ENCODE measurements at places on chromosomes 3 and 15.

DNA sequence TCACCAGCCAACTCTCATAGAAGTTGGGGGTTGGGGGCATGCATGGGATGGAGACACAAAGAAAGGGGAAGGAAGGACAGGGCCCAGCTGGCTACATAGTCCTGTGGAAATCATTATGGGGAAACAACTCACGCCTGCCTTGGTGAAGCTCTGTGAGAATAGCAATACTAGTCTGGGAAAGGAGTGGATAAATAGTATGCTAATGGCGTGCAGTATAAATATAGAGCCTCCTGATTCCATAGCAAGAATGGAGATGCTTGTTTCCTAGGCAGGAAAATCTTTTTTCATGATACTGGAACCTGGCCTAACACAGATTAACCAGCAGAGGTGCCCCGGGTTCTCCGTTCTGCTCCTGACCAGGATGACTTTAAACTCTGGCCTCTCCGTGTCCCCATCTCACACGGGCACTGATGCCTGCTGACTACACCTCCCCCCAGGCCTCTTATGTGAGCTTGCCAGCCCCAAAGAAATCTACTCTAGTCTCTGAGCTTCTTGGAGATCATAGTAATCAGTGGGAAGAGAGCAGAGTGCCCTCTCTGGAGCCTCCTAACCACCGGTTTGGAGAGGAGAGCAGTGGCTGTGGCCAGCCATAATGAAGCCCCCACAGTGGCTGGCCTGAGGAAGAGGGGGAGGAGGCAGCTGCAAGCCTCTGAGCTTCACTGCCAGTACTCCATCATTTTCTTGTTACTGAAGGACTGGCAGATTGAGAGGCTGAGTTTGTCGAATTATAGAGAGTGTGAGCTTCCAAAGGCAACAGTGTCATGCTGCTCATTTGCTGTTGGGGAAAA, 355.0 kb upstream of the SEMA6D start:
- no peak for DNase-seq

DNA sequence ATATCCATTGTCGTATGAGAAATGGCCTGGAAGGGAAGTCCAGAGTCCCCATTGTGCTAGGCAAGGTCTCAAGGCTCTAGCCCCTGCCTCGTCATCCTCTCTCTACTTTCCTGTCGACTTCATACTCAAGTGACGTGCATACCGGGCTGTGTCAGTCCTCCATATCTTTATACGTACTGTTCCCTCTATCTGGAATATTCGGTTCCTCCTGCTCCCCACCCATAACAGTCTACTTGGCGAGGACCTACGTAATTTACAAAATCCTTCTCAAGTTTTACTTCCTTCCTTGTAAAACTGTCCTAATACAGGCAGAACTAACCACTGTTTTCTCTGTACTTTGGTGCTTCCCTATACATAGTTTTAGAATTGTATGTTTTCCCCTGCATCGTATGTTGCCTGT, 2.2 kb upstream of the ALPK3 start:
- DNase-seq, result no peak

GRCh38 chr3:24296441-24297205, 198.0 kb downstream of the THRB start:
- no peak for DNase-seq

GRCh38 chr3:151765685-151766084, 32.0 kb downstream of the AADACL2 start:
- no peak for DNase-seq

DNA sequence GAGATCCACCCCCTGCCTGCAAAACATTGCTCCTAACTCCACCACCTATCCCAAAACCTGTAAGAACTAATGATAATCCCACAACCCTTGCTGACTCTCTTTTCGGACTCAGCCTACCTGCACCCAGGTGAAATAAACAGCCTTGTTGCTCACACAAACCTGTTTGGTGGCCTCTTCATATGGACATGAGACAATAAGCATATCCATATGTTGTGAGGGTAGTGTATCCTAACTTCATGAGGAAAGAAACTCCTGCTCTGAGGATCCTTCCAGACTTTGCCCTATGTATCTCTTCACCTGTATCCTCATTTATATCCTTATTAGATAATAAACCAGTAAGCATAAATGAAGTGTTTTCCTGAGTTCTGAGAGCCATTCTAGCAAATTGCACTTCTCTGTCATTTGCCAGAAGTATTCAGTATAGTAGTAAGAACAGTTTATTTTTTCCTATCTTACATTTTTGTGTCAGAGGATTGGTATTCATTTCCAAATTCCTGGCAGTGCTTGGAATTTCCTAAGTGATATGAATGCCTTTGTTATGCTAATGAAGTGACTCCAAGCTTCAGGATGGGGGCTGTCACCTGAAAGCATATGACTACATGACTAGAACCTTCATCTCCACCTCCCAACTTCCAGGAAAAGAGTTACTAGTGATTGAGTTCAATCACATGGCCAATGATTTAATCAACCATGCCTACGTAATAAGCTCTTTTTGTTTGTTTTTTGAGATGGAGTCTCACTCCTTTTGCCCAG, 30.2 kb downstream of the TTBK2 start:
- no peak for DNase-seq

DNA sequence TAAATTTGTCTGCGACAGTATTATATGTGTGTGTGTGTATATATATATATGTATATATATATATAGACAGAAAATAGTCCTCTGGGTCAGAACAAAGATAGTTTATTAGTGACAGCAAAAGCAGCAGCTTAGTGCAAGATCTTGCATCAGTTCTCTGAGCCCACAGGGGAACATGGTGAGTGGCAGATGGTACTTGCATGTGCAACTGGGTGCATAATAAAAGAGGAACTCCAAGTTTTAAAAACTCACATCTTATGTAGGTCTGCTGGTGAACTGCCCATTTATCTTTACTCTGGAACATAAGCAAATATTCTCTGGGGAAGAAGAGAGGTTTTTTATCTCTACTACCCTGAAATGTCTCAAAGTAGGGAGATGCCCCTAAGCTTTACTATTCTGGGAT, 276.4 kb downstream of the POLQ start:
- DNase-seq, result no peak

- no peak for DNase-seq
Measured at GRCh38 chr3:104992676-104993075, 374.0 kb upstream of the ALCAM start.

DNA sequence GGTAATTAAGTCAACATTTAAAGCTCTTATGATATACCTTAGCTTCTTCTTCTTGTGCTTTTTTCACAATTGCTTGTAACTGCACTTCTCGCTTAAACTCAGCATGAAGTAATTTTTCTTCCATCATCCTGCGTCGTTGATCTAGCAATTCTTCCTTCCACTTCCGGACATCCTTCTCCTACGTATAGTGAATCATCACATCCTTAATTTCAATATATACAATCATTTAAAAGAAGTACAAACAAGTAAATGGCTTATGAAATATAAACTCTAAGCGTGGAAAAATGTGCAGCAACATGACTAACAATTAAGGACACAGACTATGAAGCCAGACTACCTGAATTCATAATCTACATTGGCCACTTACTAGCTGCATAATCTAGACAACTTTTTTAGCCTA, 151.4 kb downstream of the SCAPER start:
- DNase-seq, result no peak

DNA sequence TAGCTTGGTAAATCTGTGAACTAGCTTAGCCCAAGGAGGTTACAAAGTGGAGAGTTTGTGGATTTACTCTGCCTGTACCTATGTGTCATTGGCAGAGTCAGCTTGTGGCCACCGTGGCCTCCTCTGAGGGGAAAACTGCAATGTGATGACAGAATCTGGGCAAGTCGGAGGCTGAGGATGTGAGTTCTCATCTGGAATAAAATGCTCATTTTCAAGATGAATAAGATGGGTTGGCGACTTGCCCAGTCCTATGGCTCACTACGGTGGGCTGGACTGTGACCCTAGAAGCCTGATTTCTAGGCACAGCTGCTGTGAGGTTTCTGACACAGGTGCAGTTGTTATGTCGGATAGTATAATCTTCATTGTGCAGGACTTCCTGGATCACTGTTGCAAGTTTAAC, 83.7 kb downstream of the ETV5 start:
- no peak for DNase-seq

DNA sequence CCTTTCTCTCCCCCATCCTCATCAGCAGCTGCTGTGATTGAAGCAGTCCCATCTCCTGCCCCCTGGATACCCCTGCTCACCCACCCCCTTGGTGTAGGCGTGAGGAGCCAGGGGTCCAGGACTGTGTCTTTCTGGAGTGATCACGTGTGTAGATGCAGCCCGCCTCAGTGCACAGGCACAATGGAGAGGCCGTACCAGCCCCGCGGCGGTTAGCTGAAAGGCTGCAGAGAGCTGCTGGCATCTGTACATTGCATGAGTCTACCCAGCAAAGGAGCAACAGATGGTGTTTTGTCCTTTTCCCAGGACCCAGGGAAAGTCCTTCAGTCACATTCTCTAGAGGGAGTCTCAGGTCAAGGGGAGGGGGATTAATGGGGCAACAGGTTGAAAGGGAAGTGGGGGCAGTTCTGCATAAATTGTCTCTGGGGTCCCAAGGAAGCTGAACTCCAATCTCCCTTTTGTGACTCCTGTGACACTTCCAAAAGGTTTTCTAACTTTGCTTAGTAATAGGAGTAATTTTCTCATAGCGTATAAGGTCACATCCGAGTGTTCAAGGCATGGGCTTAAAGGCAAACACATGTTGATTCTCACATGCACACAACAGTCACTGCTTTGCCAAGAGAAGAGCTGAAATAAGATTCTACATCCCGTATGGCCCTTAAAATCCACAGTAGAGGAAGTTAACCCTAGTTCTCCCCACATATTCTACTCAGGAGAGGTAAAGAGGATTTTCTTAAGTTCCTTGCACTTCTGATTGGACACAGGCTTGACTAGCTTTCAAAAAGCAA, 7.1 kb downstream of the CSPG5 start:
- no peak for DNase-seq

- DNase-seq, result no peak
Measured at GRCh38 chr15:89486726-89487050, 9.7 kb downstream of the RHCG start.

DNA sequence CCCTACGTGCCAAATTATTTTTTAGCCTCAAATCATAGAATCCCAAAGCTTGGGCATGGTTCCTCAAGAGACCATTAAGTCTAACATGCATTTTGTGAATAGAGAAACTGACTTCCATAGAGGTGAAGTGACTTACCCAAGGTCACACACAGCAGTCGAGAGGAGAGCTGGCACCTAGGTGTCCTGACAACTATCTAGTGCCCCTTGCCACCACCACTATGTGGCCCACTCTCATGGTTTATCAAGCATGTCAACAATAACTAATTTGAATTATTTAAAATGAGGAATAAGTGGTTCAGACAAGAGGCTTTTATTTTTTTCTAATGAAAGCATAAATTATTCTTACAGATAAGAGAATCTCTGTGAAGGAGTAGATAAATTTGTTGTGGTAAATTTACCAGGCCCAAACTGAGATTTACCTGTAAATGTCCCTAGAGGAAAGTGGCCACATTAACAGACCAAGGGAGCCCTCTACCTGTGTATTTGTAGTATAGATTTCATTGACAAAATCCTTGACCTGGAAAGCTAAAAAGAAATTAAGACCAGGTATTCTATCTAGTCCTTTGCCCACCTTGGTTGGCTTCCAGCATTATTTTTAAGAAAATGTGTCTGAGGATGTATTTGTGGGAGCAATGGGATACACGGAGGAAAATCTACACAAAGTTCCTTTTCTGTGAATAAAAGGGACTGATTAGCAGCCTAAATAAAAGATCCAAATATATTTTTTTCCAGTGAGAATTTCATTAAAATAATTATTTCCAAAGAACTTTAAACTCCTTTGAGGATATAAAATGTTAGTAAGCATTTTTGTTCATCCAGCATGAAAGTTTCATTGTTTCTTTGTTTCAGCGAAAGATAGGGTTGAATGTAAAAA, 49.1 kb downstream of the IQCH start:
- DNase-seq, result peak; percentile 19

DNA sequence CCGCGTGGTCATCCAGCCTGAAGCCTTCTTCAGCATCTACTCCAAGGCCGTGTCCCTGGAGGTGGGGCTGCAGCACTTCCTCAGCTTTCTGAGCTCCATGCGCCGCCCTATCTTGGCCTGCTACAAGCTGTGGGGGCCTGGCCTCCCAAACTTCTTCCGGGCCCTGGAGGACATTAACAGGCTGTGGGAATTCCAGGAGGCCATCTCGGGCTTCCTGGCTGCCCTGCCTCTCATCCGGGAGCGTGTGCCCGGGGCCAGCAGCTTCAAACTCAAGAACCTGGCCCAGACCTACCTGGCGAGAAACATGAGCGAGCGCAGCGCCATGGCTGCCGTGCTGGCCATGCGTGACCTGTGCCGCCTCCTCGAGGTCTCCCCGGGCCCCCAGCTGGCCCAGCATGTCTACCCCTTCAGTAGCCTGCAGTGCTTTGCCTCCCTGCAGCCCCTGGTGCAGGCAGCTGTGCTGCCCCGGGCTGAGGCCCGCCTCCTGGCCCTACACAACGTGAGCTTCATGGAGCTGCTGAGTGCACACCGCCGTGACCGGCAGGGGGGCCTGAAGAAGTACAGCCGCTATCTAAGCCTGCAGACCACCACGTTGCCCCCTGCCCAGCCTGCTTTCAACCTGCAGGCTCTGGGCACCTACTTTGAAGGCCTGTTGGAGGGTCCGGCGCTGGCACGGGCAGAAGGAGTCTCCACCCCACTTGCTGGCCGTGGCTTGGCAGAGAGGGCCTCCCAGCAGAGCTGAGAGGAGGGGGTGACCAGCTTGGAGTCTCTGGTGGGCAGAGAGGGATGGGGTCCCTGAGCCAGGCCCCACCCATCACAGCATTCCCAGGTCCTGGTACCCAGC, 37.9 kb downstream of the GOLGA6A start:
- DNase-seq, result no peak

- DNase-seq, result no peak
Measured at GRCh38 chr3:108030960-108031359, 59.9 kb downstream of the CD47 start.
